ENCODE measurements at places on chromosomes 7 and 10.

DNA sequence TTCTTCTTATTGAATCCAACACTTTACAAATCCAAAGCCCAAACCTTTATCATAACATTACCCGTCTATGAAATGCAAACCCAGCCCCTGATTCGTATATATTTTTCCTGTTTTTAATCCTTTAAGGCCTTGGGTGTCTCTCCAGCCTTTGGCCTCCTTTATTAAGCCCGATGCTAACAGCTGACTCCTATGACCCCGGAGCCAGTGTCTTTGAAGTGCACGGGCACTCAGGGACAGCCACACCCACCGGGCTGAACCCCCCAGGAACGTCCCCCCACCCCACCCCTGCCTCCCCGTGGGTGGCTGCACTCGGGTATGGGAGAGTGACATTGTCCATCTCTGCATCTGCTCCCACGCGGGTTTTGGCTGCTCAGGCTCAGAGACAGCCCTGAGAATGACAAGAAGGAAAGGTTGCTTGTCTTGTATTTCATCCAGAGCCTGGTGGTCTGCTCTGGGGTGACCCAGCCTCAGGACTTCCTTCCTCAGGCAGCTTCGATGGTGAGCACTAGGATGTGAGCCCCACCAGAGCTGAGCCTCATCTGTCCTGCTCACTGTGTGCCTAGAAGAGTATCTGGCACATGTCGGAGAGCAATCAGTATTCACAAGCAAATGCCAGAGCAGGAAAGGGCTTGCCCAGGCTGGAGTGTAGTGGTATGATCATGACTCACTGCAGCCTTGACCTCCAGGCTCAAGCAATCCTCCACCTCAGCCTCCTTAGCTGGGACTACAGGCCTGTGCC, 210.4 kb downstream of the SKIDA1 start:
- DNase-seq, result no peak

GRCh38 chr7:92131764-92132330, 2.4 kb downstream of the CYP51A1 start:
- no peak for DNase-seq

DNA sequence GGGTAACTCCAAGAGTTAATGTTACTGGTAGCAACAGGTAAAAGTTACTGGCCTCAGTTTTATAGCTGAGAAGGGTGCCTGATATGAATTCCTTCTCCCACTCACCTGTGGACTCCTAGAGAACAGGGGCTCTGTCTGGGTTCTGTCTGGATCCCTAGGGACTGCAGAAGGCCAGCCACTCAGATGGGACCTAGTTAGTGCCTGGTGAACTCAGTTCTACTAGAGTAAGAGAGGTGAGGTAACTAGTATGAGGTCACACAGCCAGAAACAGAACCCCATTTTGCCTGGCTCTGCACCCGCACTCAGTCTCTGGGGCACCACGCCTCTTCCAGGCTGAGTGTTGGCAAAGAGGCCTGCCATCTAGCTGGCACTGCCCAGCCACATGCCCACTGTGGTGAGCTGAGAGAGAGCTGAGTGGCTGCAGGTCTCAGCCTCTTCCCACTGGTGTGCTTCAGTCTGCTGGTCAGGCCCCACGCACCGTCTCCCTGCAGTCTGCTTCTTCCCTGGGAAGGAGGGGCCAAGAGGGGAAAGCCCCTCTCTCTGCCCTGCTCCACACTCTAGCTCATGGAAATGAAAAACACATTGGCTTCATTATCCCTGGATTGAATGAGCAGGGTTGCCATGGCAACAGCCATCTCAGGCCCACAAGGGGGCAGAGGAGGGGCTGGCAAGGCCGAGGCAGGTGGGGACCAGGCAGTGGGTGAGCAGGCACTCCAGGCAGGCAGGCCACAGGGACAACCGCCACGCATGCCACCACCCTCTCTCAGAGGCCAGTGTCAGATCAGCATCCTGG, 110.6 kb downstream of the ZMIZ1 start:
- DNase-seq, result no peak

DNA sequence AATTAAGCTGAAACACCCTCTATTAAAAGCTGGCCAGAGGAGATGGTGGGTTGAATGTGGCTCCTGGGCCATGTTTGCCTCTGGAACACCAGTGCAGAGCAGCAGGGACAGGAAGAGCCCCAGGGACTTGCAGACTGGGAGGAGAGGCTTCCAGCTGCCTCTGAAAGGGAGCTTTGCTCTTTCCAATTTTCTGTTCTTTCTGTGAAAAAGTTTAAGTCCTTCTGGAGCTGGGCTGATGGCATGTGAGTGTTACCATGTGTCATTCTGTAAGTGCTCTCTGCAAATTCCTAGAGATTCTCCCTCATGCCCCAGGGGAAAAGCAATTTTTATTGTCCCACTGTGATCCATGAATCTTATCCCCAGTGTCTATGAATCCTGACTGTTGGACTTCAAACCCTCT, 112.8 kb upstream of the LANCL2 start:
- DNase-seq, result no peak

DNA sequence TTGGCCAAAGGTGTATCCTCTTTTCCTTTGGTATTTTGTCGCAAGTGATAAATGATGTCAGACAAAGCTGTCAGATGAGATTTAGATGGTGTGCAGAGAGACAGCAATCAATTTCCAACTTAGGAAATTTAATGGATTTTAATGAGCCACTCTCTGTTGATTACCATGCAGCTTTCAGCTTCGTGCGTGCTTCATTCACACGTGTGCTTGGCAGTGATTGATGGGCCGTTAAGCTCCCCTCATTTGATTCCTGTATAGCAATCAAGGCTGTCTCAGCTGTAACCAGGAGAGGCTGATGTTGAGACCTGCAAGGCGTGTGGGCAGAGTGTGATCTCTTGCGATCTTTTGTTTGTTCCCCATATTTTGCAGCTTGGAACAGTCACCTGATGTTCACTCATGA, 439.6 kb downstream of the CALN1 start:
- no peak for DNase-seq

GRCh38 chr7:151086802-151087244, 548 bp downstream of the AGAP3 start:
- no peak for DNase-seq

- no peak for DNase-seq
Measured at GRCh38 chr10:6465854-6466601, 114.0 kb downstream of the PRKCQ start.

GRCh38 chr10:48555310-48556042, 49.4 kb downstream of the ARHGAP22 start:
- DNase-seq, result no peak

All from activated CD4-positive, CD25-positive, alpha-beta regulatory T cell treated with anti-CD3 and anti-CD28 coated beads, Interleukin-2, amount 50 U/mL, for 16 hours (primary cell).